ENCODE measurements at places on chromosomes 16 and 17.

DNA sequence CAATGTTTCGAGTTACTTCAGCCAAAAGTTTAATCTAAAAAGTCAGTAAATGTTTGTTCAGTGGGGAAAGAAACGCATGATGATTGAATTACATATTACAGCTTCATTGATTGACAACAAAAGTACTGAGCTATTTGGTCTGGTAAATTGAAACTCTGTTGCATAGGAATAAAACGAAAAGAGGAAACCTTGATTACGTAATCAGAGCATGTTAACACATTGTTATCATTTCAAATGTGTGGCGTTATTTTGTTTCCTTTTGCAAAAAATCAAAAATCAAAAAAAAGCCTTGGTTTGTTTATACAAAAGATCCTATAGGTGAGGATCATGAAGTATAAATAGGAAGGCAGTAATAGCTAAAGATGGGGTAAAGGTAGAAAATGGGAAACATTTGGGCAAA, 19.5 kb upstream of the CA10 start:
- no peak for DNase-seq

GRCh38 chr16:84609563-84610177, 8.2 kb downstream of the COTL1 start:
- DNase-seq = no peak

DNA sequence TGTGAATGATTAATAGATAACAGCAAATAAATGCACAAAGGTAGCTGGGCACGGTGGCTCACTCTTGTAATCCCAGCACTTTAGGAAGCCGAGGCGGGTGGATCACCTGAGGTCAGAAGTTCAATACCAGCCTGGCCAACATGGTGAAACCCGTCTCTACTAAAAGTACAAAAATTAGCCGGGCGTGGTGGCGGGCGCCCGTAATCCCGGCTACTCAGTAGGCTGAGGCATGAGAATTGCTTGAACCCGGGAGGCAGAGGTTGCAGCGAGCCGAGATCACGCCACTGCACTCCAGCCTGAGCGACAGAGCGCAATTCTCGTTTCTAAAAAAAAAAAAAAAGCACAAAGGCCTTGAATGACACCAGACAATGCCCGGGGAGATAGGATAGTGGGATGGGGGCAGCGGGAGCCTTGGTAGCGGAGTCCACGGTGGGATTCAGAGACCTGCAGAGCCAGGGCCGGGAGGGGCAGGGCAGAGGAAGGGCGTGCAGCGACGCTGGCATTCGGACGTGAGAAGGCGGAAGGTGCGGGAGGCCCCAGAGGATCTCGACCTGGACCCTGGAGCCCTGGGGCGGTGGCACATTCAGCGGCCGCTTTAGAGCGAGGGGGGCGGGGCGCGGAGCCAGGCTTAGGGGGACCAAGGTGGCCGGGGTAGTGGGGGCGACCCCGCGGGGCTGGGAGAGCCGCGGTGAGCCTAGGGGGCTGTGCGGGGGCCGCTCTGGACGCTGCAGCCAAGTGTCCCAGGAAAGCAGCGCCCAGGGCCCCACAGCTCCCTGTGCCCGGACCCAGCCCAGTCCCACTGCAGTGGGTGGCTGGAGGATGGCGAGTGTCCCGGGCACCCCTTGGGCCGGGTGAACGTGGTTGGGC, 999 bp upstream of the FLYWCH2 start:
- no peak for DNase-seq

GRCh38 chr17:68061512-68062313, 26.2 kb downstream of the KPNA2 start:
- no peak for DNase-seq

DNA sequence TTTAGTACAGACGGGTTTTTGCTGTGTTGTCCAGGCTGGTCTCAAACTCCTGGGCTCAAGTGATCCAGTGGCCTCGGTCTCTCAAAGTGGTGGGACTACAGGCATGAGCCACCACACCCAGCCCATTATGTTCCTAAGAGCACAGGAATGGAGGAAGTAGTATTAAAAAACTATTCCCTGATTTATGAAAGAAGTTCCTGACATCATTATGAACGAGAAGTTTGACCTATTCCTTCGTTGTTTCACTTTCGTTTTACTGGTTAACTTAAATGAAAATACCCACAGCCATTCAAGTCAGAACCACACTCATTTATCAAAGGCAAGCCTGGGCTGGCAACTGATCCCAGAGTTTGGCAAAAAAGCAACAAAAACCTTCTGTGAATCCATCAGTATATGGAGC, 13.5 kb upstream of the CBX4 start:
- DNase-seq = no peak

- DNase-seq = no peak
These were observed 27.1 kb downstream of the TAC4 start for GRCh38 chr17:49820773-49821172.

DNA sequence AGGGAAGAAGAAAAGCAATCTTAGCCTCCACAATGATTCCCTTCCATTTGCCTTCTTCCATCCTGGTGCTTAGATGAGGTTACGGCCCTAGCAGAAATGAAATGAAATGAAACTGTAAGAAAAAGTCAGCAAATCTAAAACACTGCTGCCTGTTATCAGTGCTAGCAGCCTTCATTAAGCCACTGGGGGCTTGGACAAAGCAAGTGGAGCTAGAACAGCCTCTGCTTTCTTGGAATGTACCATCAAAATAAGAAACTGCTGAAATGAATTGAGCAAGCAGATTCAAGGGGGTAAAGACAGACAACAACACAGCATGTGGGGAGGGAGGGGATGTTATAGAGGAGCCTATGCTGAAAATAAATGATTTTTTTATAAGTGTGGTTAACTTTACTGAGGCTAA, 5.1 kb downstream of the ANKFN1 start:
- DNase-seq = no peak

- DNase-seq = no peak
These were observed 474.9 kb downstream of the SLC39A11 start for GRCh38 chr17:72617557-72617956.

DNA sequence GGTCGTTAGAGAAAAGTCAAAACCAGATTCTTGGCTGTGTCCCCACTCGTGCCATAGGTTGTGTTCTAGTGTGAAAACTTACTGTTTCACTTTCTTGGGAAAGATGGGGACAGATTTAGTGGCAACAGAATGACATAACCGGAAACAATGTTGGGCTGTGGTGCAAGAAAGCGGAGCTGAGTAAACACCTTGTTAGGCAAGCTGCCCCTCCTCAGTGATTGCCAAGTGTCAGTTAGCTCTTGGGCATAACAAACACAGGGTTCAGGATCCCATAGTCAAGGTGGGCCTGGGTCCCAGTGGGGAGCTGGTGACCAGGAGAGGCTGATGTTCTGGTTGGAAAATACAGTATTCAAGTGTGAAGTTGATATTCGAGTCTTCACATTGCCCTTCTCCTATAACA, 15.4 kb downstream of the UBN1 start:
- DNase-seq = no peak

GRCh38 chr17:2369551-2370210, 31.2 kb downstream of the MNT start:
- DNase-seq = no peak

DNA sequence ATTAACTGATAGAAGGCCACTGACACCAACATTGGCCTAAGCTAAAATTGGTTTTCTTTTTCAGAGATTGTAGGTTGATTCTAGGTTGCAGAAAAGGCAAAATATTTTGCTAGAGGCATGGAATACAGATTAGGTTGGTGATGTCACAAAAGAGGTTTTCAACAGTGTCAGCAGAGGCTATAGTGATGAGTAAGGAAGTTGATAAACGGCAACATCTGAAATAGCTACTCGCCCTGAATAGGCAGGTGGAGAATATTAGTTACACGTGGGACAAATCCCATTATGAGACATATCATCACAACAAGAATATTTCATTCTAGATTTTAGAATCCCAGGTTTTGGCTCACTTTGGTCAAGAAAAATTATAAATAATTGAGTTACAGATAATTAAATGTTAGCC, 1.5 kb upstream of the TOM1L1 start:
- DNase-seq = no peak

DNA sequence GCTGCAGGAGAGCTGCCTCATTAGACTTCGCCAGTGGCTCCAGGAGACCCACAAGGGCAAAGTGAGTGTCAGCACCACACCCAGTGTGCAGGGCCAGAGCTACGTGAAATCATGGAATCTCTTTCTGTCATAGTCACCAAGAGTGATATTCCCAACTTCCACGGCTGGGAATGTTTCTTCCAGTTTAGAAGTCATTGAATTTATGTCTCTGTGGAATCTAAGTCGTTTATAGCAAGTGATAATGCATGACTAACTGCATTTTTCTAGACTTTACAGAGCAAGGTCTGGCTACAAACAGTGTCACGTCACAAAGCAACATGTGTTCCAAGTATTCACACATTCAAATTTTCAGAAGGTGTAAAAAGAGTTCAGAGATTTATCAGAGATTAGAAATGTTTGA, 55.5 kb downstream of the SEC14L1 start:
- DNase-seq = no peak

DNA sequence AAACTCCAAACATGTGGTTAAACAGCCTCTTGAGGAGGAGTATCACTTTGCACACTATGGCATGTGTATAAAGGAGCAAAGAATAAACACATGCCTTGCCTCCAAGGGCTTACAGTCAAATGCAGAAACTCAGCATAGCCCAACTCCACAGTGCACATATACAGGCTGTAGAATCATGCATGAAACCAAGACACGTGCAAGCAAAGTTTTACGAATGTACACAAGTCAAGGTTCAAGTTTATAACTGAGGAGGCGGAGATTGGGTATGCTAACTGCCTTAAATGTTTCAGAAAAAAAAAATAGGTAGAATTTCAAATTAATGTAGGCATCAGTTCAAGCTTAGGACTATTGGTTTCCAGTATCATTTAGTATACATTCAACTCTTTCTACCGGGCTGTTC, 321.1 kb downstream of the SOX9 start:
- no peak for DNase-seq

DNA sequence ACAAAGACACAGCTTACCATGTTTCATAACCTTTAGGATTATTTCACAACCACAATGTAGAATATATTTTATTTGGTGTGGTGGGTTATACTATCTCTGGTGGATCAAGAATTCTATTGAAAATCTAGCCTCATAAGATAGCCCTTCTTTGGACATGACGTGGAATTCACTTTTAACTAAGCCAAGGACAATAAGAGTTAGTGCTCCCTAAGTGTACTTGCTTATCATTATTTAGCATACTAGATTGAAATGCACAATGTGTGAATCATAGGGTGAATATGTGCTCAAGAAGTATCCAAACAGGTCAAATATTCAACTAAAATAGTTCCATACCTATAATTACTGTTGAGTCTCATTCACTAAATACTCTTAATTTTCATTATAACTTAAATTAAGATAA, 1179.5 kb upstream of the GOT2 start:
- DNase-seq = no peak

DNA sequence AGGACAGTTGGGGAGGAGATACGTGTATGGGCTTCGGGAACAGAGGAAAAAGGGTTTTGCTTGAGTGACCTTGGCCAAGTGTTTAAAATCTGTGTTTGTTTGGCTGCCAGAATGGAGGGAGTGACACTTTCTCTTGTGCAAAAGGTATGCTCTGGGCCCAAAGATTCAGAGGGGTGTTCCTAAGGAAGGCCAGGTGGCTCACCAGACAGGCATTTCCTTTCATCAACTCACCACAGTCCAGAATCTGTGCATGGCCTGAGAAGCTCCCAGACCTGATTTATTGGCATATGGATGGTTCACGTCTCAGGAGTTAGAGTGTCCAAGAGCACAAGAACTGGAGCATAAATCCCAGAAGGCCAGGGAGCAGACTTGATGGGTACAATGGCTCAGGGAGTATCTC, 53.4 kb upstream of the NLK start:
- DNase-seq = no peak

DNA sequence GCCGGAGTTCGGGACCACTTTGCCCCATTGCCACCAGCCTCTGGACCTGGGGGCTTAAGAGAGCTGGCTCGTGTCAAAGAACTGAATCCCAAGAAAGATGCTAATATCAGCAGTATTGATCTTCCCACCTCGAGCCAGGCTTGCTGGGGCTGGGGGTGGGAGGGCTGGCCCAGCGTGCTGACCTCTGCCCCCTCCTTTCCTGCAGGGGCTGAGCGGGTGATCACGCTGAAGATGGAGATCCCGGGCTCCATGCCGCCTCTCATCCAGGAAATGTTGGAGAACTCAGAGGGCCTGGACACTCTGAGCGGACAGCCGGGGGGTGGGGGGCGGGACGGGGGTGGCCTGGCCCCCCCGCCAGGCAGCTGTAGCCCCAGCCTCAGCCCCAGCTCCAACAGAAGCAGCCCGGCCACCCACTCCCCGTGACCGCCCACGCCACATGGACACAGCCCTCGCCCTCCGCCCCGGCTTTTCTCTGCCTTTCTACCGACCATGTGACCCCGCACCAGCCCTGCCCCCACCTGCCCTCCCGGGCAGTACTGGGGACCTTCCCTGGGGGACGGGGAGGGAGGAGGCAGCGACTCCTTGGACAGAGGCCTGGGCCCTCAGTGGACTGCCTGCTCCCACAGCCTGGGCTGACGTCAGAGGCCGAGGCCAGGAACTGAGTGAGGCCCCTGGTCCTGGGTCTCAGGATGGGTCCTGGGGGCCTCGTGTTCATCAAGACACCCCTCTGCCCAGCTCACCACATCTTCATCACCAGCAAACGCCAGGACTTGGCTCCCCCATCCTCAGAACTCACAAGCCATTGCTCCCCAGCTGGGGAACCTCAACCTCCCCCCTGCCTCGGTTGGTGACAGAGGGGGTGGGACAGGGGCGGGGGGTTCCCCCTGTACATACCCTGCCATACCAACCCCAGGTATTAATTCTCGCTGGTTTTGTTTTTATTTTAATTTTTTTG, 8.5 kb downstream of the GJD3 start:
- DNase-seq = no peak

DNA sequence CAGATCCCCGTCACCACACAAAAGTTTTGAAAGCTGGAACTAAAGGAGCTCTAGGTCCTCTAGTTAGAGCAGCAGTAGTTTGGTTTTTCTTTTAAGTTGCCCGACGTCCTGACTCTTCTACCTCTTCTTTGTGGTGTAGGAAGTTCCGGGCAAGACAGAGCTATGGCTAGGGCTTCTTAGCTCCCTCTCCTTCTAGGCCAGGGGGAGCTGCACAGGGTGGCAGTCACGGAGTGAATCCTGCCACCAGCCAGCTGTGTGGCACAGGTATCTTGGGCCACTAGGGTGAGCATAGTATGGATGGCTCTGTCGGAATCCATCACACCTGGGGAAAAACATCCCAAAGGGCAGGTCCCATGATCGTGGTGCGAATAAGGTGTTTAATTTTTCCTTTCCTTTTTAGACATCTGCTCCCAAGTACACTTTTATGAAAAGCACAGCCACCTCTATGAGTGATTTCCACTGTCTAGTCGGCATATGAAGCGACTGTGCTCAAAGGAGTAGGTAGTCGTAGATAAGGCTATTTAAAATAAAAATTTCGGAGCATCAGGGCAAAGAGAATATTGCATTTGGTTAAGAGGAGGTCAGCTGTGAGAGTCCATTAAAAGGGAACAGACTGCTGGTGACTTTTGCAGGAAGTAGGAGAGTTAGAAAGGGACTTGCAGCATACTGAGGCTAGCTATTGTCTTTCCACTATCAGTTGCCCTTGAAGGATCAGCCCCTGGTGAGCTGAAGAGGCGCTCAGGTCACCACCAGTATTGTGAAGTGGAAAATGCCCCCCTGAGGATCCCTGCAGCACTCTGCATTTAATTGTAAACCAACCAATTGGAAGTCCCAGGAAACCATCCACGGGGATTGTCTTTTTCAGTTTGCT, 2.1 kb downstream of the PRKCA start:
- peak; percentile 24 for DNase-seq

- no peak for DNase-seq
These were observed 16.0 kb downstream of the GUCY2D start for GRCh38 chr17:8018436-8018835.
